Type B pancreatic cell (in vitro differentiated cells): ENCODE measurements at places on chromosomes 7 and 10.

- no peak for DNase-seq
These were observed 51.8 kb downstream of the ARHGAP22 start for GRCh38 chr10:48552946-48553564.

- DNase-seq = no peak
These were observed 46.1 kb upstream of the STK17A start for GRCh38 chr7:43536773-43537172.

DNA sequence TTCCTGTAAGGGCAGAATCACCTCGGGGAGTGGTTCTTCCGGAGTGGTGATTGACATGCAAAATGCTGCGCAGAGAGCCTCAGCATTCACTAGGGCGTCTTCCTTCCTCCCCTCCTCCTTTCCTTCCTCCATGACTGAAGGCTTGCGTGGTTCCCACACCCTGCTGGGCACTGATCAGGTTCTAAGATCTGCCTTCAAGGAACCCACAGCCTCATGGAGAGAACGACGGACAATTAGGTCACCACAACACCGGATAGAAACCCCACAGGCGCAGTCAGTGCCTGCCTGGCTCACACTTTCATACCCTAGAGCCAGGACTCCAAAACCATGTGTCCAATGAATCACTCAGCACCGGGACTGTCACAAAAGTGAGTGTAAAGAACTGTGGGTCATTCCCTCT is 131.3 kb downstream of the DPP6 start:
- DNase-seq = no peak

DNA sequence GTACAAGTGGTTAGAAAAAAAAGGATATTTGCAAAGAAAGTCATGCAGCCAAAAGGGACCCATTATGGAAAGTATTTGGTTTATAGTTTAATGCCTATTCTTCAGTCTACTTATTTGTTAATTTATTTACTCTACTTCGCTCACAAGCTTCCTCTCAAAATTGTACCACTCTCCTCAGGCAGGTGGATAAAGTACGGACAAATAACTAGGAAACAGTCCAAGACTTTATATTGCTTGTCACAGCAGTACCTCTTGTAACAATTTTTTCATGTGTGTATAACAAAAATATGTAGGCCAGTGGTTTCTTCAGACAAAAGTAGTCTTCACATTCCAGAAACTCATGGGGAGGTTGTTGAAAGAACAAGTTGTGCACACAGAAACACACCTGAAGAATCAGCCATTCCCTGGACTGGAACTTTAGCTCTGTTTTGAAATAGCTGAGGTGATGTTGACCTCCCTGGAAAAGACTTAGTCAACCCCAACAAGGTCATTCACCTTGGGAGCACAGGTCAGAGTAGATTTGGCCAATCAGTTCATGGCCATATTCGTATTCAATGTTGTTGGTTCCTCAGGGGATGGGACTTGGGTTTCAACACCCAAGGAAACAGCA is 73.4 kb downstream of the TES start:
- DNase-seq = no peak

DNA sequence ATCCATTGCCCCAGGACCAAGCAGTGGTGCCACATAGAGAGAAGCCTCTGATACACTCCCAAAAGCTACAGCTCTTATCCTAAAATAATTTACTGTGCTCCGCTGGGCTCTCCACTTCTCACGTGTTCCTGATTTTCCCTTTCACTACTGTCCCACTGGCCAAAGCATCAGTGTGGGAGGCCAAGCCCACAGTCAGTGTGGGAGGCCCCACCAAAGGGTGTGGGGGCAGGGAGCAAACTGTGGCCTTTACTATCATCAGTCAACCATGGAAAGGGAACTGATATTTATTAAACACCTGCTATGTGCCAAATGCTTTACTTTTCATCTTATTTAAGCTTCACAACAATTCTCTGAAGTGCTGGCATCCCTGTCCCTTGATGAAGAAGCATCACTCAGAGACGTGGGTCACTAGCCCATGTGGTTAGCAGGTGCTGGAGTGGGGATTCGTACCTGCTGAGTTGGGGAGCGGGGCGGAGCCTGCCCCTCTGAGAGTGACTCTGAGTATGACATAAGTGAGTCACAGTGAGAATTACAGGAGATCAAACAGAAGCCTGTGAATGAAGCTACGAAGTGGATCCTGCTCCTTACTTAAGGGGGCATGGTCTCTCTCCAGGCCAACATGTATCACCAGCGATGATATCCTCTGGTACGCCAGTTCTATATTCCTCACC is 50.4 kb downstream of the PYROXD2 start:
- DNase-seq = no peak

GRCh38 chr7:19713676-19714075 is 4.8 kb upstream of the POLR1F start:
- DNase-seq = no peak

DNA sequence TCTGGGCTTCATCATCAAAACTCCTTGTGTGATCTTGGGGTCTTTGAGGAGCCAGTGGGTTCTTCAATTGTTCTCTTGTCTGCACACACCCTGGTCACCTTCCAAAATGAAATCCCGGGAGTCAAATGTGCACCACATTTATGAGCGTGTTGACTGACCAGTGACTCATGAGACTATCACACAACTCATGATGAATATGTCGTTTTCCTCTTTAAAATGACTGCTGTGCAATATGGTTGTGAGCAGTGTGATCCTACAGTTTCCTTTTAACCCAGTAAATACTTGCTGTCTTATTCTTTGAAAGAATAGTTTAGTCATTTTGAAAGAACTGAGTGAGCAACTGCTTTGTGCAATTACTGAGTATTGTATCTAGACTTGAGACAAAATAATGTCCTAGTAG is 149.2 kb downstream of the DYNC1I1 start:
- no peak for DNase-seq

DNA sequence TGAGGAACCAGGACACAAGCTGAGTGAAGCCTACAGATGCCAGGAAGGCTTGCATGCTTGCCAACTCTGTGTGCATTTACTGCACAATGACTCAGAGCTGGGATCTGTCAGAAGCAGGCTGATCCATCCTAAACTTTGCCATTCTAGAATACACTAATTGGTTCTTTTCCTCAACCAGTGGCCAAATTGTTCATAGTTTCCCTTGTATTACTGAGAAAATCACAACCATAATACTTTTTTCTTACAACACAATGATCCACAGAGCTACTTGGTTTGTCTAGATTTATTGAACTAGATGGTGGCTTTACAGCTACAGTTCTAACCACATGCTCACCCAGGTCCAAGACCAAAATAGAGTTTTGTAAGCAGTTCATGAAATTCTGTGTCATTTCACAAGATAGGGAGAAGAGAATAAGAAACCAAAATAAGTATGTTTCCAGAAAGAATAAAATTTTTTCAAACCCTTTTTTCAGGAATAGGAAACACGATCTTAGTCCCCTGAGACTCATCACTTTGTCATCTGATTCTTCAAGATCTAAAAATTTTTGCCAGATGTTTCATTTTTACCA is 21.0 kb upstream of the LRRC17 start:
- no peak for DNase-seq

DNA sequence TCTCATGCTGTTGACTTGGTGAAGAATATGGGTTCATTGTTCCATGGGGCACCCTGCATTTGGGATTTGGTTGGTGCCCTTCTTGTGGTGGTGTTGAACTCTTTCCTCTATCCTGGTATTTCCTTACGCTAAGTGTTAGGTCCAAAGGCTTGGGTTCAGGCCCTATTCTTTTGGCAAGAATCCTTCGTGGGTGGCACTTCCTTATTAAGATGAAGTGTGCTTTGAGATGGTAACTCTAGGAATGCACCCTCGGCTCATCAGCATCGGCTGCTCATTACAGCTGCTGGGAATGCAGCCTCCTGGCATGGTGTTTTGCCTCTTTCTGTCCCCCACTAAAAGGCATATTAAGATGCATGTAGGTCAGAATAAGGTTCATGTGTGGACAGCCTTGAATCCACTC is 380.7 kb downstream of the RPS24 start:
- no peak for DNase-seq

- no peak for DNase-seq
These were observed 90.1 kb upstream of the NFE2L3 start for GRCh38 chr7:26061678-26062603.

- no peak for DNase-seq
These were observed 26.9 kb upstream of the TPK1 start for GRCh38 chr7:144862612-144863319.

- no peak for DNase-seq
These were observed 232.7 kb upstream of the TAC1 start for GRCh38 chr7:97499204-97499603.

DNA sequence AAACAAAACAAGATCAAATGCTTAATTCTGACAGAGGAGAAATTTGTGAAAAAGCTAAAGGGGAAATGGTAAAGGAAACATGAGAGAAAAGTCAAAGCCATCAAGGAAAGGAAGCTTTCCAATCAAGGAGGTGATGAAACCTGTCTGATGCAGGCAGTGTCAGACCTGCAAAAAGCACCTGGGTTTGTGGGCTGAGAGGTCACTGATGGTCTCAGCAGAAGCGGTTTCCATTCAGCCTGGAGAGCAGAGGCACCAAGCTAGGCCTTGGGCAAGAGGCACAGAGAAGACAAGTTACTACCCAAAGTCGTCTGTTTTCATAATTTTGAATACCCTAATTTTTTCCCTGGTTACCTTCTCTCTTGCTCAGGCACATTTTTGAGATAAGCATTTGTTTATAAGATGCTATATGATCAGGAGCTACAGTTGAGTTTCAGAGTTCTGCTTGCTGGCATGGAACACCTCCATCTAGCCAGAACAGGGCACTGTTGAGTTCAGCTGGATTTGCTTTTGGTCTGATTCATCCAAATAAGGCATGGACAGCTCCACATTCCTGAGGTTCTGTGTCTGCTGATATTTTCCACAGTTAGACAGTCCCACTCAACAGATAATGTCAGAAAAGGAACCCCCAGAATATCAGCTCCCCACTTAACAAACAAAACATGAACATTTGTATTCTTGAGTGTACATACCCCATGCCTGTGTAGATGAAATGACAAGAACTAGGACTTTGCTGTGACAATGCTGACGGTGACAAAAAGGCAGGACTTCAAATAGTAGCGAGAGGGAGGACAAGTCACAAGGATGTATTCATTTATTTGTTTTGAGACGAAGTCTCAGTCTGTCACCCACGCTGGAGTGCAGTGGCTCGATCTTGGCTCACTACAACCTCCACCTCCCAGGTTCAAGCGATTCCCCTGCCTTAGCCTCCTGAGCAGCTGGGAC is 4.9 kb upstream of the PPIA start:
- no peak for DNase-seq

DNA sequence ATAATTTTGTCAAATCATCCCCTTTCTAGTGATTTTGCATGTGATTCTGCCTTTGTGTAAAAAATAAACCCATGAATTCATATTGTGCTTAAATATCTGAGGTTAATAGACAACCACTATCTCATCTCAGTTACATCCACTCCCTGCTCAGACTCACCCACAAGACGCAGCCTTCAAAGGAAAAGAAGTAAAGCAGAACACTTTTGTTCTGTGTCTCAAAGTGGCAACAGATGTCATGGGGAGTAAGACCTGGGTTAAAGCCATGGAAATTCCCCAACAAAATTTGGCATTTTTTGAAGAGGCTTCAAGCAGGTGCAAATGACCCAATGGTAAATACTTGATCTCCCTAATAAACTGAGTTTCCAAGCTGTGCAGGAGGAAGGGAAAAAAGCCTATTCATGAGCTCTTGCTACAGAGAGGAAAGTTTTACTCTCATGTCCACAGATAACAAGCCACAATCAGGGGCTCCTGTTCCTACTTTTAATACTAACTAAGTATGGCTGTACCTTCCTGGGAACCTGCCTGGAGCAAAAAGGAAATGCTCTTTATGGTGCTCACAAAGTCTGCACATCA is 4.7 kb downstream of the CYP3A7 start:
- DNase-seq = no peak

DNA sequence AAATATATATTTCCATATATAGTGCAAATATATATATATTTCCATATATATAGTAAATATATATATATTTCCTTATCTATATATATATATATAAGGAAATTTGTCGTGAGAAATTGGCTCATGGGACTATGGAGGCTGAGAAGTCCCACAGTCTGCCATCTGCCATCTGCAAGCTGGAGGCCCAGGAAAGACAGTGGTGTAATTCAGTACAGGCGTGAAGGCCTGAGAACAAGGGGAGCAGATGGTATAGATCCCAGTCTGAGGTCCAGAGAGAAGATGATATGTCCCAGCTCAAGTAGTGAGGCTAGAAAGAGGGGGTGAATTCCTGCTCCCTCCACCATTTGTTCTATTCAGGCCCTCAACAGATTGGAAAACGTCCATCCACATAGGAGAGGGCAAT is 78.9 kb downstream of the MTPN start:
- no peak for DNase-seq

DNA sequence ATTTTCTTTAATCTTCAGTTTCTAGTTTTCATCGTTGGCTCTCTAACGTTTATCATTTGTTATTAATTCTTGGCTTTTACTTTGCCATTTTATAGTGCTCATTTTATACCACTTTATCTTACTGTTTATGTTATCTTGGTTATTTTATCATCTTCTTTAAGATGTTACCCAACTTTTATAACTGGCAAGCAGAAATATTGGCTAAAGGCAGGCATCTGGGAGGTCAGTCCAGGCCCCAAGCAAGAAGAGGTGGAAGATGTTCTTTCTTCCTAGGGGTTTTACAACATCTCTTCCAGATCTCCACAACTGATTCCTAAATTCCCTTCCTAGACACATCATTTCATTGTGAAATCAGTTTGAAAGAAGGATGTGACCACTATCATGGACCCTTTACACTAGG is 208.1 kb downstream of the AHR start:
- DNase-seq = no peak

- DNase-seq = no peak
These were observed 134.8 kb downstream of the PCDH15 start for GRCh38 chr10:54666192-54666591.

DNA sequence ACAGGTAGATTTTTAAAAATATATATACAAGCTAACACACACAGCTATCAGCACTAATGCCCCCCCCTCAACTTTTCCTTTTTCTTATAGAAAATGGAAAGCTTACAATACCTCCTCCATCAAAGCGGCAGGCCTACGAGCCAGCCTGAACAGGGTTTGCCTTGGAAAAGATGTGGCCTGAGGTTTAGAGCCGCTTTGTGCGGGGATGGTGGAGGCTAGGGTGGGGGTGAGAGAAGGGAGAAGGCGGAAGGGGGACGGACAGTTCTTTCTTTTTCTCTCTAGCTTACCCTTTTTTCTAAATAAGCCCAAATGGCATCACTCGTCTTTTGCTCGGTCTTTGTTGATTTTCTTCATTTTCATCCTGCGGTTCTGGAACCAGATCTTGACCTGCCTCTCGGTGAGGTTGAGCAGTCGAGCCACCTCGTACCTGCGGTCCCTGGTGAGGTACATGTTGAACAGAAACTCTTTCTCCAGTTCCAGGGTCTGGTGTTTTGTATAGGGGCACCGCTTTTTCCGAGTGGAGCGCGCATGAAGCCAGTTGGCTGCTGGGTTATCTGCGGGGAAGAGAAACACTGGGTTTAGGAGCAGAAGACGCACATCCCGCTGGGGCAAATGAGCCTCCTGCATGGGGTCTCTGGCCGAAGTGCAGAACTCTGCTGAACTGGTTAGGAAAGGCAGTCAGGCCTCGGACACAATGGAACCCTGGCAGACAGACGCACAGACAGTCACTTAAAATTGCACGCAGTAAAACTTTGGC is 1.9 kb downstream of the HOXA9 start:
- no peak for DNase-seq

- DNase-seq = no peak
These were observed 87.0 kb downstream of the TBXAS1 start for GRCh38 chr7:139915864-139916716.

GRCh38 chr10:73906524-73907447 is 4.1 kb upstream of the PLAU start:
- no peak for DNase-seq

GRCh38 chr7:100804681-100805431 is 22.5 kb downstream of the EPHB4 start:
- DNase-seq = no peak

- no peak for DNase-seq
These were observed 30.6 kb downstream of the RASGEF1A start for GRCh38 chr10:43236176-43236850.
